ENCODE measurements at places on chromosomes 6 and 20.

DNA sequence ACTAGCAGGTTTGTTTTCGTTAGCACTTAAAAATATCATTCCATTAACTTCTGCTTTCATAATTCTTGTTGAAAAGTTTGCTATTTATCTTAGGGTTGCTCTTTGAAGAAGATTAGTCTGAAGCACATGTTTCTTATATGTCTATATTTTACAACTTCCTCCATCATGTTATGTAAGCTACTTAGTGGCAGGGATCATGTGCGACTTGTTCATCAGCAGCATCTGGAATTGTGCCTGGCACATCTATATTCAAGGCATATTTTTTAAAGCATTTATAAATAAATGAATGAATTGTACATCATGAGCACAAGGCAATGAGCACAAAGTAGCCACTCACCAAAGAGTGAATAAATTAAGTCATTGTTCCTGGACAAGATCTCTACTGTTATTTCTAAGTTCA, 187.2 kb upstream of the COL21A1 start:
- DNase-seq = no peak

DNA sequence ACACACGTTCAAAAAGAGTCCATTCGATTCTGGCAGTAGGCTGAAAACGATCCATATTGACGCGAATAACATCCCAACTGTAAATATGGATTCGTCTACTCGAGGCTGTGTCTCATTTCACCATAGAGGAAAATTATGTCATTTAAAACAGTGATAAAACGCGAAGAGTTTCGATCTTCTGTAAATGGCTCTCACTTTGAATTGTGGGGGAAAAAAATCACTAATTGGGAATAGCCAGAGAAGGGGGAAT, 845 bp upstream of the MARCKS start:
- DNase-seq = no peak

DNA sequence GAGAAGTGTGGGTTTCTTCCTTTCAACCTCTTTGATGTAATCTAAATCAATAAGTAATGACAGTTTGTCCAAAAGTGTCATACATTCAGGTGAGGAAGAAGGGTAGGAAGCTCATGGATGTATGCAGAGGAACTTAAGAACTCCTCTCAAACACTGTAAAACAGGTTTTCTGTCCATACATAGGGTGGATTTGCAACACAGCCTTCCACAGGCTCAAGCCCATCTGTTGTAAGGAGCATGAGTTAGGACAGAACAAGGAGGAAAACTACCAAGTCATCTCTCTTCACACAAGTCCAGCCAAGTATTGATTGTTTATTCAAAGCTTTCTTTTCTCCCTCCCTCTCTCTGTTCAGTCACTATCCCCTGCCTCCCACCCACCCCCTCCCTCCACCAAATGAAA, 49.0 kb upstream of the CDYL start:
- DNase-seq = no peak

- no peak for DNase-seq
These were observed 149.2 kb downstream of the MOXD1 start for GRCh38 chr6:132252113-132252512.

- DNase-seq = no peak
These were observed 137.0 kb downstream of the KHDC1L start for GRCh38 chr6:73088138-73088813.

DNA sequence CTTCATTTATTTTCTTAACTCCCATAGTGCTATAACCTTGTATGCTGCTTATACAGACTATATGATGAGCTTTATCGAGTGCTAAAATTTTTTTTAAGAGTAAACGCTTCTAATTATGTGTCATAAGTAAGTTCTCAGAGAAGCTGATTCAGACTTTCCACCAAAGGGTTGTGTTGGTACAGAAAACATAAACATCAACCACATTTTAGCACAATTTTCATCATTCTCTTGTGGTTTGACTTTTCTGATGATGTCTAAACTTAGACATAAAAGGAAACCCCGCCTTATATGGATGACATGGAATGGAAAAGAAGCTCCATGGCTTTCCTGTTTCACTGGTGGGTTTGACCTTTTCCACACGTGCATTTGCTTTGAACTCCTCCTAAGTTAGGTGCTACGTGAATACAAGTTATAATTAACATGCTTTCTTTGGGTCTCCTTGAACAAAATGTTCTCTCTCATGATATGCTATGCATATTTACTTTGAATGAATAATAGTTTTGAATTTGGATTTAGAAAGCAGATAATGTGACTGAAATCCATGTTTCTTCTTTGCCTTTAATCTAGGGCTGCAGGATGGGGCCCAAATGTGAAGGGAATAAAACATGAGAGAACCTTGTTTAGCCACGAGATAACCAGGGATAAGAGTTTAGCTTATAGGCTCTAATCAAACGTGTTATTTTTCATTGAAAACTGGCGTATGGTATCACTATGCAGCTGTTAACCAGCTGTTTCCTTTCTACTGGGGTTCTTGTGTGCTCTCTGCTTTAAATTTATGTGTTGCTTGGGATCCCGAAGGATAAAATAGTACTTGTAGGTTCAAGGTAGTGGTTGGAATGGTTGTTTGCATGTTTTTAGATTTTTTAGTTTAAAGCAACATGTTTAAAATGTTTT, 127.1 kb upstream of the AHI1 start:
- no peak for DNase-seq

GRCh38 chr6:147203311-147204059, 732 bp upstream of the STXBP5 start:
- peak; percentile 57 for DNase-seq

- DNase-seq = no peak
These were observed 45.3 kb upstream of the SMIM8 start for GRCh38 chr6:87277123-87277522.

- no peak for DNase-seq
These were observed 51.6 kb upstream of the POU3F2 start for GRCh38 chr6:98782772-98783171.

DNA sequence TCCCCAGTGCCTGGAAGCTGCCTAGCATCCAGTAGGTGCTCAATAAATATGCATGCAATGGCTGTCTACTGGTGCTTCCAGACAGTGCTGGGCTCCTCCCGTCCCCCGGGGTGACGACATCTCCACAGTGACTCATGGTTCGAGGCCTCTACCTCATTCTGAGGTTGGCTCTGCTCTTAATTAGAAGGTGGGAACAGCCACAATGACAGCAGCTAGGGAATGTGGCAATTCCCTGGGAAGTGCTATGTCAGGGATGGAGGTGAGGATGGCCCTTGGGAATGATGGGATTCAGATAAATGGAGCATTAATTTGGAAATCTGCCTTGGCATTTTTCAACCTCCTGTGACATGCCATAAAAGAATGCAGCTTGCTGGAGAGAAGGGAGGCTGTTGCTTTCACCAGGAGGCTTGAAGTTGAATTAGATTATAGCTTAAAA, 43.5 kb upstream of the NFATC2 start:
- DNase-seq = no peak

DNA sequence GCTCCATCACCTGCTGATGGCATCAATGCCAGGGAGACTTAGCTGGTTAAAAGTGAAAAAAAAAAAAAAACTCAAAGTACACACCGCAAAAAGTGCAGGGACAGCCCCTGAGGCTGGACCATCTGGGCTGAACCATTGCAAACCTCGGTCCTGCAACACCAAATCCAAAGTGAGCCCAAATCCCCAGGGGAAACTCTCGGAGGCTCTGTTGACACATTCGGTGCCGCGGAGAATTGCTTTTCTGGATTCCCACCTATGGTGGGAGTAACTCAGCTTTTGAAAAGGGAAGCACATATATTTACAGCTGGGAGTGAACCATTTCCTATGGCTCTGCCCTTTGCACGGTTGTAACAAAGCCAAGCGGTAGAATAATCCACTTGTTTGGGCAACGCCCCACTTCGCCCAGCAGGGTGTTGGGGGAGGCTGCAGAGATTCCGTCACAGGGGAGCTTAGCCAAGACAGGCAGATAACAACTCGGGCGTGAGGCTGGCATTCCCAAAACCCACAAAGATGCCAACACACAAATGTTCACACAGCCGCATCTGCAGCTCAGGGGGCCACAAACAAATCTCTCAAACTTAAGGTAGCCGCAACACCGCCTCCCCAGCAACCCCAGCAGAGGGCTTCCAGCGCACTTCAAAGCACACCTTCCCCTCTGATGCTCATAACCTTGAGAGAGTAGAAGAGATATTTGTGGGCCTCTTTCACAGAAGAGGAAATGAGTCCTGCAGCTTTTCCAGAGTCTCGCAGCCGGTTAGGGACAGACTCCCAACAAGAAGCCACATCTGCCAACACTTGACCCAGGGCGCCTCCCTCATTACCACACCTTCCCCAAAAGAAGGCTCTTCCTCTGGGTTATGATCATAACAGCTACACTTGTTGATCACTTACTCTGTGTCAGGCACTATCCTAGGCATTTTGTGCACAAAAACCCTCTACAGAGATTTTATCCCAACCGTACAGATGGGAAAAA, 11.4 kb downstream of the ZC3H12D start:
- no peak for DNase-seq

DNA sequence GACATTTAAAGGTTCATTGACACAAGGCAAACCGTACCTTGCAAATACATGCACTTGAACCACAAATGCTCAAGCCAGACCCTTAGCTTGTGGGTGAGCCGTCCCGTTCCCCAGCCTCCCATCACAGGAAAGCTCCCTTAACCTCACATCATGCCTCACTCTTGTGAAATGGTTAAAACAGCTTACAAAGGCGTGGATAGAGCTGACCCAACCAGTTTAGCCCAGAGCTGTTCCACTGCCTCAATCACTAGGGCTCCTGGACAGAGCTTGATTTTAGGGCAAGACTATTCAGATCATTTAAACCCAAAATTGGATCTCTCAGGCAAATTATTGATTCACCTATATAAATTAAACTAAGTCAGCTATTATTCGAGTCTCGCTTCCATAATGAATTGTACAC, 229.6 kb upstream of the TAB2 start:
- DNase-seq = no peak

GRCh38 chr20:35791821-35792220, 20.0 kb downstream of the PHF20 start:
- no peak for DNase-seq

- DNase-seq = no peak
These were observed 480.7 kb upstream of the SPTLC3 start for GRCh38 chr20:12528104-12528503.

GRCh38 chr6:138349891-138350290, 27.8 kb upstream of the SMIM28 start:
- DNase-seq = no peak

GRCh38 chr6:111922454-111923297, 49.4 kb upstream of the FYN start:
- no peak for DNase-seq

DNA sequence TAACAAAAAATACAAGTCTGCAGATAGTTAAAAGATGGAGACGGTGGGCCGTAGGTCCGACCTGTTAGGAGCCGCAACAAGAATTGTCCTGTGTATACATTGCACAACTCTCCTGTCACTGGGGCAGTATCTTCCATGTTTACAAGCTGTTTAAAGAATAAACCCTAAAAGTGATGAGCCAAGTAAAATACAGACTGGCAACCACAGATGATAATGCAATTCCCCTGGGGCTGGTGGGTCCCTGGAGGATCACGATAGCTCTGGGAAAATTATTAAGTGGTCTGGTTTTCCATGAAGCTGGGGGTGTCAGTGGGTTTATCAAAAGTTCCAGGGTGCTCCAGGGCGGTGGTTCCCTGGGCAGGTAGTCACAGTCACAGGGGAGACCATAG, 8.1 kb upstream of the FAM50B start:
- no peak for DNase-seq

DNA sequence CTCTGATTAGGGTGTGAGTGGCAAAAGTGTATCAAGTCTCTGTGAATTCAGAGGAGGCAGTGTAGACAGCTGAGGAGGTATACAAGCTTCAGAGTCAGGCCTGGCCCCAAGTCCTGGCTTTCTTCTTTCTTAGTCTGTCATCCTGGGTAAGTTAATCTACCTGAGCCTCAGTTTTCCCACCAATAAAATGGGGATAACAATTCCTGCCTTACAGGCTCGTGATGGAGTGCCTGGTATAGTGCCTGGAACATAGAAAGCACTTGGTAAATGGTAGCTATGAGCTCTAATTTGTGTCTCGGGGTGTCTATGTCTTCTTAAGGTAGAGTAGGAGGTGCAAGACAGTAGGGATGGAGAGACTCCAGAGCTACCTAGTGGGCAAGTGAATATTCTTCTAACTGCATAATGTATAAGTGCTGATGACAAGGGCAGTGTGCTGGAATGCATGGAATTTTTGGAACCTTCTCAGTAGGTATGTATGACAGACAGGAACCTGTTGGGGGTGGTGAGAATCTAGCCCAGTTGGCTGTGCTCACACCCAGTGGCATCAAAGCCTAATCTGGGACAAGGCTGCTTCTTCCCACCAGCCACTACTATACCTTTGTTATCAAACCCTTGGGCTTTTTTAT, 4.0 kb upstream of the SCUBE3 start:
- DNase-seq = no peak

- DNase-seq = no peak
These were observed 15.7 kb upstream of the SAYSD1 start for GRCh38 chr6:39130691-39131090.

GRCh38 chr6:169778646-169779045, 27.2 kb downstream of the ERMARD start:
- DNase-seq = no peak

GRCh38 chr6:106098383-106099234, 12.5 kb downstream of the PRDM1 start:
- peak; percentile 80 for DNase-seq

GRCh38 chr6:1640476-1640875, 30.8 kb downstream of the FOXC1 start:
- DNase-seq = no peak

DNA sequence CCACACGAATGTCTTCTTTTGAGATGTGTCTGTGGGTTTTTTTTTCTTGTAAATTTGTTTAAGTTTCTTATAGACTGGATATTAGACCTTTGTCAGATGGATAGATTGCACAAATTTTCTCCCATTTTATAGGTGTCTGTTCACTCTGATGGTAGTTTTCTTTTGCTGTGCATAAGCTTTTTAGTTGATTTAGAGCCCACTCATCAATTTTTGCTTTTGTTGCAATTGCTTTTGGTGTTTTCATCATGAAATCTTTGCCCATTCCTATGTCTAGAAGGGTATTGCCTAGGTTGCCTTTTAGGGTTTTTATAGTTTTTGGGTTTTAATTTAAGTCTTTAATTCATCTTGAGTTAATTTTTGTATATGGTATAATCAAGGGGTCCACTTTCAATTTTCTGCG, 57.7 kb downstream of the NKX2-2 start:
- no peak for DNase-seq

DNA sequence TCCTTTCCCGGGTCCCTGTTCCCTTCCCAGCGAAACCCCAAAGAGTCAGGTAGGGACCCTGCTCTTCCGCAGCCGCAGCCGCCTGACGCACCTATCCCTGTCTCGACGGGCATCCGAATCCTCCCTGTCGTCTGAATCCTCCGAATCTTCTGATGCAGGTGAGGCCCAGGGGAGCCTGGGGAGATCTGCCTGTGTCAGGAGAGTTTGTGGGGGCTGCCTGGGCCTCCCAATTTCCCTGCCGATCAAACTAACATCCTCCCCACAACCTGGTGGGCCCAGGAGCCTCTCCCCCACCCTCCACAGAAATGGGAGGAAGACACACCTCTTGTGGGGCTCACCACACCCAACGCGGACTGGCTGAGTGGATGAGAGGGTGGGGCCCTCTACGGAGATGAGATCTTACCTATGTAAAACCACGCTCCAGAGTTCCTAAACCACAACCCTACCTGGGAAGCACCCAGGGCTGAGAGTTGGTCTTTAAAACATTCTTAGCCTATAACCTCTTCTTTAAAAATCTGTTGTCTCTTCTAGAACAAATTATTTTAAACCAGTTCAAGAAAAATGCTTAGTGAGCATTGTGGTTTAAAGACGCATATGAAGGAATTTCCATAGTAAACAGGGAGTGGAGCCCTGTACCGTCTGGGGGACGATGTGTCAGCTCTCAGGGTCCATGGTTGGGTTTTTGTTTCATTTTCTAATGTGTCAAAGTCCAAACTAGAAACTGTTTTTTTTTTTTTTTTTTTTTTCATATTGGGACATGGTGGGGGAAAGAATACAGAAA, 1.7 kb downstream of the CDC25B start:
- DNase-seq = no peak

All from activated CD4-positive, alpha-beta T cell treated with anti-CD3 and anti-CD28 coated beads, Interleukin-2, amount 50 U/mL, for 4 hours (primary cell).